ENCODE measurements at places on chromosomes 12 and 14.
A peak's percentile ranks its signal among the peaks of the same experiment; 100 is the strongest.

- DNase-seq, result peak; percentile 65
Measured at GRCh38 chr12:86914721-86915120, 658.5 kb upstream of the MGAT4C start.

DNA sequence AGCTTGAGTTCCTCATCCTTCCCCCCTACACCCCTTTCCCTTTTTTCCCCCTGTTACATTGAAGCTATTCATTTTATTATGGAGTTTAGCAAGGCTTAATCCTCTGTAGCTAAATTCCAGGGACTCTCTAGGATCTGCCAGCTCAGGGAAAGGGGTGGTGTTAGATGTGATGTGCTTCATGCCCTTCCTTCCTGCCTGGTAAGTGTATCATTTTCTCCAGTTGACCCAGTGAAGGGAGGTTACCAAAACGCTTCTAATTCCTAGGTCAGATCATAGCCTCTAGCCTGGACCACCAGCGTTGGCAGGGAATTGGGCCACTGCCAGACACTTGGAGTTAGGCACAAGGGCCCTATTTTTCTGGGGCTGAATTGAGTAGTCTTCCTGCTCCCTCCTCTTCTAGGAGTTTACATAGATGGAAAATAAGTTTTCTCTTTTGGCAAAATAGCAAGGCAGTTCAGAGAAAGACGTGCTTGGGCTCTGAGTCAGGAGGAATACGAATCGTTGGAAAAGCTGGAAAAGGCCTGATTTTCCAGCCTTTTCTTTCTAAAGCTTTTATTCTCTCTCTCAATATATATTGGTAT, 88.3 kb downstream of the NPAS3 start:
- no peak for DNase-seq

GRCh38 chr12:111685322-111685810, 390 bp downstream of the BRAP start:
- DNase-seq, result peak; percentile 81

DNA sequence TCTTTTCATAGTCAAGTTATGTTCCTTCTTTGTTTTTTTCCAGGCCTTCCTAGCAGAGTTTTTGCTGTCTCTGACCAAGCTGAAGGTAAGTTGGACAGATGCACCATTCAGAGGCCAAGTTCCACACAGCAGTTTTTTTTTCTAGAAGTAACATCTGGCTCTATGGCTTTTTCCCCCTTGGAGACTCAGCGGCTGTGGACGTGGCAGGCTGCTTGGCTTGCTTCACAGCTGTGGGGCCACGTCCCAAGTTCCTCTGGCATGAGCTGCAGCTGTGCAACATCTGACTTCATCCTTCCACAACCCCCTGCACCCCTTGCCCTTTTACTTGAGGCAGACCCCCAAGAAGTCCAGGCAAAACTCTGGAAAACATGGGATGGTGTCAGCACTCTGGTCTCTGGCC, 24.2 kb upstream of the RHOJ start:
- no peak for DNase-seq

DNA sequence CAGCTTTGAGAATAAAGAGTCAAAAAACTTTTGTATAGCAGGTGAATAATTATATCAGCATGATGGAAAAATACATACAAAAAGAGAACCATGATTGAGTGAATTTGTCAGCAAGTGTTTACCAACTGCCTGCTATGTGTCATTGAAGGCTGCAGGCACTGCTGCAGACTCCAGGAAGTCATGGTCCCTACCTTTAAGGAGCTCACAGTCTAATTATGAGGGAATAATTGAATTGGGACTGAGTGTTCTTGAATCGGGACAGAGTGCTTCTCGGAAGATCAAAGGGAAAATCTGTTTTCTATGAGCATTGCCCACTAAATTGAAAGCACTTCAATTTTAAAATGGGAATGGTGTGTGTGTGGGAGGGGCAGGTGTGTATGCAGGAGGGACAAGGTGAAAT, 9.5 kb downstream of the OR10AD1 start:
- DNase-seq, result no peak

GRCh38 chr12:91913651-91914050, 232.0 kb downstream of the BTG1 start:
- DNase-seq, result no peak

DNA sequence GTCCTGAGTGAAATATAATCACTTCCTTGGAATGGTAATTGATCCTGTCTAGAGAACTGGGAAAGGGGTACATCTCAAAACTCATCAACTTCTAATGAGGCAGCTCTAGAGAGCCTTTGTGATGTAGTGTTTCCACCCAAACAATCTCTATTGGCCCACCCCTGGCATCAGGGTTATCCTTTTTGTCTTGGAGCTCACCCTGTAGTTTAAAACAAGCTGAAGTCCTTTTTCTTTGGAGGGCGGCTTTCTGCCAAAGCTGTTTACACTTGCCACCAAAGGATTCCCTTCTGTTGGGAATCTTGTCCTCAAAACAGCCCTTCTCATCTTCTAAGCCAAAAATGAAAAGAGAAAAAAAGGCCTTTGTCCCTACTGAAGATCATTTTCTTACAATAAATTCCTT, 60.6 kb upstream of the GTF2A1 start:
- no peak for DNase-seq
